ENCODE measurements at places on chromosomes 7 and 10.

DNA sequence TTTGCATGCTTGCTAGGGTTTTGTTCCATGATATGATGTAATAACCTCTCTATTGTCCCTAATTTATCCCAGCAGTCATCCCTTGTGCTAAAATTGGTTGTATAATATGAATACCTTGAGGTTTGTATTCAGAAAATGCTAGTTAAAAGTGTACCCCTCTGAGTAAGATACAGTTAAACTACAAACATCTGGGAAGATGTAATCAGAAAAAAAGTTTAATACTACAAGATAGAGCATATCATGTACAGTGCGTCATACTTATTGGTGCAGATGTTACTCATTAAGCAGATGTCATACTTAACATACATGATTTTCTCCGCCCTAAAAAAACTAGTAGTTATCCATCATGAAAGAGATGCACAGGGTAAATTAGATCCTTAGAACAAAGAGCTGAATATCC is 336.1 kb upstream of the KCND2 start:
- no peak for DNase-seq

DNA sequence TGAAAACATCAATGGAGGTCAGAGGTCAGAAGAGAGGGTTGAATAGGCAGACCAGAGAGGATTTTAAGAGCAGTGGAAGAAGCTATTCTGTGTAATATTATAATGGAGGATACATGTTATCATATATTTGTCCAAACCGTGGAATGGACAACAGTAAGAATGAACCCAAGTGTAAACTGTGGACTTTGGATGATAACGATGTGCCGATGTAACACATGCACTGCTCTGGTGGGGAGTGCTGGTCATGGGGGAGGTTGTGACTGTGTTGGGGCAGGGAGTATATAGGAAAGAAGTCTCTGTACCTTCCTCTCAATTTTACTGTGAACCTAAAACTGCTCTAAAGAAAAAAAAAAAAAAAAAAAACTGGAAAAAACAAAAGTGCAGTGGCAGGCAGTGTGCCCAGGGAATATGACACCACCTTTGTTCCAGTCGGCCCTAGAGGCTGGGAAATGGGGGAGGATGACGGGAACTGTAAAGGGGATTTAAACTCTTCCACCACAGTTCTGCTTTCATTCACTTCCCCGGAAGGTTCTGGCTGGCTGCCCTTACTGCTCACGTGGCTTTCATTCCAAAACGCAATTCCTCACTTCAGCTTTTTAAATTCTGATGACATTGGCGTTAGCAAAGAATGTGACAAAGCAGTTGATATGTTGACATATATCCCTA is 113.7 kb upstream of the ANKRD1 start:
- no peak for DNase-seq

DNA sequence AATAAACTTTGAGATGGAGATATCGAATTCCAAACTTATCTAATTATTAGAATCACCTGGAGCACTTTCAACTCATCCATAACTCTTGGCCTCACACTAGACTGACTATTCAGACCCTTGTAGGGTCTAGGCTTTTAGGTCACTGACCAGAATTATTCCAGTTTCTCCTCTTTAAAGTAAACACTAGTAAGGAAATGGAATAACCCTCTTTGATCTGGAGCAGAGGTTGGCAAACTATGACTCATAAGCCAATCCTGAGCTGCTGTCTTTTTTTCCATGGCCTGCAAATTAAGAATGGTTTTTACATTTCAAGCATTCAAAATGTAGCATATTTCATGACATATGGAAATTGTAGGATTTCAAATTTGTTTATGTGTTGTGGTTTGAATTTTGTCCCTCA is 1601.9 kb downstream of the REEP3 start:
- peak; percentile 45 for DNase-seq

DNA sequence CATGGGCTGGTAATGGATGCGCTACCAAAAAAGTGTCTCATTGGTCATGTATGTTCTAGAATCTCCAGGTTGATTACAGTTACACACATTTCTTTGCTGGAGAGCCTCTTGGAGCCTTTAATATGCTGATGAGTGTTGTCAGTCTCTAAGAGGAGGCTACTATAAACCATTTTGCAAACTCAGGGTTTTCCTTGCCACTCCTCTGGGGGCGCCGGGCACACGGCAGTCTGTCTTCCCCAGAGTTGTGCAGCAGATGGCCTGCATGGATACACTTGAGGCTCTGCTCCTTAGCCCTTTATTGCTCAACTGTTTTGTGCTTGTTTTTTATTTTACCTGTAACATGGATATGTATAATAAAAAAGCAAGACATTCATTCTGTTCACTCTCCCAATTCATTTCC is 196.5 kb downstream of the ACTR3B start:
- no peak for DNase-seq
